Stimulated activated effector memory CD8-positive, alpha-beta T cell treated with anti-CD3 and anti-CD28 coated beads, Interleukin-12 subunit alpha, Interleukin-12 subunit beta, amount 100 ng/mL, for 72 hours (primary cell): ENCODE measurements at places on chromosomes 6 and 20.

DNA sequence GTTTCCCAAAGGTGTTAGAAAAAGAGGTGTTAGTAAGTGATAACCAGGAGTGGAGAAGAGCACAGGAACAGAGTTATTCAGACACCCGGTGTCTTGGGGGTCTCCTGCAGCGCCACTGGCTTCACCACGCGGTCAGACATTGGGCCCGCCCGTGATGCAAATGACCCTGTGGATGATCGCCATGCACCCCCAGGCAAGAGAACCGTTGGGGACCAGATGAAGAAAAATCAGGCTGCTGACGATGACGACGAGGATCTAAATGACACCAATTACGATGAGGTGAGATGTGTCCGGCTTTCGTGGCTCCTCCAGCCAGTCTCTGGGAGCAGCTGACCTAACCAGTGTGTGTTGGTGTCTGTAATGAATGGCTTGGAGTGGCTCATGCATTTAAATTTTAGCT is 2.0 kb downstream of the PRPF6 start:
- DNase-seq: no peak

- DNase-seq: no peak
Observed at GRCh38 chr6:74671558-74672025, 534.3 kb downstream of the COL12A1 start.

- DNase-seq: no peak
Observed at GRCh38 chr6:144364208-144364720, 79.1 kb downstream of the UTRN start.

- no peak for DNase-seq
Observed at GRCh38 chr20:59938221-59938620, 1.9 kb downstream of the PPP1R3D start.

DNA sequence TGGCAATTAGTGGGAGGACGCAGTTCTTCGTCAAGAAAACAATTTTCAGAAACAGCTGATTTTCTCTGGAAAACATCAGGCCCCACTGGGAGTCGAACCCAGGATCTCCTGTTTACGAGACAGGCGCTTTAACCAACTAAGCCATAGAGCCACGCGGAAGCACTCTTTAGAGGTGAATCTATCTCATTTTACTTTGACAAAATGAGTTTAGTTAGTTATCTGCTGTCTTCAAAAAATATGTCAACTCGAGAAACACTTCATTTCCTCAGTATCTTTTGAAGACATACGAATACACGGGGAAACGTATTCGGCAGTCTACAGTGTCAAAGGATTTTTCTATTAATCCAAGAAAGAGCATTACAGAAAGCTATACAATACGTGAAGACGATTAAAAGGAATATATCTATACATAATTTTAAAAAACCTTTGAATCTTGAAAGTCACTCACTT is 26.7 kb downstream of the GPX6 start:
- DNase-seq: peak; percentile 52

DNA sequence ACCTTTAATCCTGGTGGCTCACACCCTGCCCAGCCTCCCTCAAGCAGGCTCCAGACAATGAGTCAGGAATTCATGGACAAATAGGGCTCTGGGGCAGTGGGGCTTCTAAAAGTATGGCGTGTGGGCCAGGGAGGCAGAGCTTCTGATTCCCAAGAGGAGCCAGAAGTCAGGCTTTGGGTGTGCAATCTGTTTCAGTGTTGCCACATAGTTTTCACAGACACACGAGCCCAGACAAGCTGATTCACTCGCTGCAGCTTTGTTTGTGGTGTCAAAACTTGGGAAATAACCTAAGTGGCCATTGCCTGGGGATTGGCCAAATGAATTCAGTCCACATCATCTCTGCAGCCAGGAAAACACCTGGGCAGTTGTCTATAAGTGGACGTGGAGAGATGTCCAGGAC is 9.2 kb downstream of the PEDS1 start:
- no peak for DNase-seq

DNA sequence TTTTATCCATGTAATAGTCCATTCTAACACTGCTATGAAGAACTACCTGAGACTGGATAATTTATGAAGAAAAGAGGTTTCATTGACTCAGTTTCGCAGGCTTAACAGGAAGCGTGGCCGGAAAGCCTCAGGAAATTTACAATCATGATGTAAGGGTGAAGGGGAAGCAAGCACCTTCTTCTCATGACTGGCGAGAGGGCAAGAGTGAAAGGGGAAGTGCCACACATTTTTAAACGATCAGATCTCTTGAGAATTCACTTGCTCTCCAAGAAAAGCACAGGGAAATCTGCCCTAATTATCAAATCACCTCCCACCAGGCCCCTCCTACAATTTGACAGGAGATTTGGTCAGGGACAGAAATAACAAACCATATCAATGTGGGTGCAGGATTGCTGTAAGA is 859.7 kb downstream of the EPHA7 start:
- DNase-seq: no peak

GRCh38 chr20:3622406-3622805 is 40.8 kb downstream of the GFRA4 start:
- no peak for DNase-seq

- DNase-seq: no peak
Observed at GRCh38 chr6:11318835-11319813, 86.7 kb upstream of the NEDD9 start.

DNA sequence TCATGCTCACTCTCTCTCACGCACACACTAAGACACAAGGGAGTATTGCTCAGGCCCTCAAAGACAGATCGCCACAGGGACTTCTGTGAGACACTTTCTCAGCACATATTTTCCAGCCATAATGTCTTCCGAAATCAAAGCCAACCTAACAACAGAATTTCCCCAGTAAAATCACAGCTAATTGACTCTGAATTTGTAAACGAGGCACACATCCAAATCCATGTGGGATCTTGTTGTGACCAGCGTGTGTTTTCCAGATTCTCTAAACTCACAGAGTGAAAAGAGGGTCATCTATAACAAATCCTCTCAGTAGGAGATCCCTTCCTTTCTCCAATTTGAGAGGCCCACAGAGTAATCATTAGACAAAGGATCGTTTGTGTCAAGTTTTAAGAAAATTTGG is 280.4 kb downstream of the PACRG start:
- no peak for DNase-seq

DNA sequence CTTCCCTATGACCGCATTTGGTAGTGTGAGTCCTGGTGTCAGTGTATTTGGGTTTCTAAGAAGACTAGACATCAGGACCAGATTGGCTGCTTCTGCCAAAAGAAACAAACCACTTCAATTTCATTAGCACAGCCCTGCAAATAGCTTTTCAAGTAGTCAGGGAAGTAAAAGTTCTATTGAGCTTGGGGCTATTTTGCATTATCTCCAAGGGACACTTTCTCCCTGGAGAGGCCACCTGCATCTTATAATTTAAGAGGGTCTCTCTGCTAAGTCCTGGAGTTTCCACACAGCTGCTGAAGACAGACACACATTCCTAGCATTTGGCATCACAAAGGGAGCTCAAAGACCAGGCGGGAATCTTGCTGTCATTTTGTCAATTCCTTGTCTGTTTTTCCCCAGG is 141.2 kb downstream of the BMP2 start:
- DNase-seq: no peak

DNA sequence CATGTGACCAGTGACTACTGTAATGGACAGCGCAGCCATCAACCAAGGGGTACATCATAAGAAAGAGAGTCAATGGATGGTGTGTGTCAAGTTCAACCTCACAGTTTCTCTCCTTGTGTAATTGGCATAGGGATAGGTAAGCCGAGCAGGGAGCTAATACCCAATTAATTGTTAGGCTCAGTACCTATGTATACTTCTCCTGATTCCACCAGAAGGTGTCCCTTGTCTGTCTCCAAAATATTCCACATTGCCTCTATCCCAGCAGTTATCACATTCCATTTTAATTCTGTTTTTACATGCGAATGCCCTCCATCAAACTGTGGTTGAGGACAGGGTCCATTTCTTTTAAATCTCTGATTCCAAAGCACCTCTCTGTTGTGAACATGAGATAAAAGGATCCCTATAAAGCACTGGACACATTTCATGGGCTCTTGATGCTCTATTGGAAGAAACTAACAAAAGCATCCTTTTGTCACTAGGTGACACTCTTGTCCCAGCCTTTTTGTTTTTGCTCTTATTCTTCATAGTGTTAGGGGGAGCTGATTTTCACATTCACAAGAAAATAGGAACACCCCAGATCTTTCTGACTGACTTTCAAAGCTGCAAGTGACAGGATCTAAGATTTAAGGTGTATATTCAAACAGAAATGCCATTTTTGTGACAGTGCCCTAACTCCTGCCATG is 38.9 kb downstream of the FBXO9 start:
- DNase-seq: peak; percentile 3

- no peak for DNase-seq
Observed at GRCh38 chr20:955111-955510, 39.0 kb upstream of the ANGPT4 start.

GRCh38 chr20:25173886-25174308 is 21.6 kb upstream of the ENTPD6 start:
- DNase-seq: no peak

DNA sequence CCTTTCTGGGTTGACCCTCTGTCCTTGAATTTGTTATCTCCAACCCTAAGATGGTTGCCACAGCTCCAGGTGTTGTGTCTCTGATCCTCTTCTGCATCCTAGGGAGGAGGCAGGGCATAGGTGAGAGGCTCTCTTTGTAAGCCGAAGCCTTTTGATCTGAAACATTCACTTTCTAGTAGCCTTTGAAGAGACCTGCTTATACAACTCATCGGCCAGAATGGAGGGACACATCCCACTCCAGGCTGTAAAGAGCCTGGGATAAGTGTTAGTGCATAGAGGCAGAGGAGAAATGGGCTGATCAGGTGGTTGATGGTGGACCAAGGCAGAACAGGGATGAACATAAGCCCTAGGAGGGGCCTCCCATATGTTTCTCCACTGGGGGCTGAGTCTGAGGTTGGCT is 137.1 kb upstream of the KCNG1 start:
- no peak for DNase-seq

GRCh38 chr6:143146186-143146851 is 85.6 kb downstream of the AIG1 start:
- DNase-seq: no peak

GRCh38 chr6:169263836-169264608 is 10.4 kb upstream of the THBS2 start:
- no peak for DNase-seq

- DNase-seq: no peak
Observed at GRCh38 chr6:159535656-159536350, 157.2 kb downstream of the SOD2 start.

GRCh38 chr20:62560162-62560561 is 82.1 kb upstream of the SLCO4A1 start:
- no peak for DNase-seq

GRCh38 chr6:30042476-30042875 is 18.6 kb upstream of the POLR1H start:
- DNase-seq: no peak

DNA sequence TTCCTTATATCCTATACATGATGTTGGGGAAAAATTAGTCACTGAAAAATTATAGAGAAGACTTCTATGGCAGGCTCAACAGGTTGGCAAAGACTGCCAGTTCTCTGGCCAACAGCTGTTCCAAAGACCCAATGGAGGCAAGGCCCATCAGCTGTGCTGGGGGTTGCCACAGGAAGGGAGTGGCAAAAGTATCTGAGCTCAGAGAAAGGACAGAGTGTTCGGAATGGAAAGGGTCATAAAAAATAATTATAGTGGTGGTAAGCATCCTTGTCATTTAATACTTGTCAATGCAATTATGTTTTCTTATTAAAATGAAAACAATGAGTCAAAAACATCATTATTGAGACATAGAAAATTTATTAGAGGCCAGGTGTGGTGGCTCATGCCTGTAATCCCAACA is 36.1 kb downstream of the FASTKD5 start:
- no peak for DNase-seq

GRCh38 chr6:139540276-139540675 is 165.8 kb upstream of the CITED2 start:
- peak; percentile 79 for DNase-seq

GRCh38 chr6:113115196-113115595 is 741.9 kb upstream of the MARCKS start:
- no peak for DNase-seq

GRCh38 chr20:60403105-60403741 is 445.0 kb downstream of the CDH26 start:
- no peak for DNase-seq

DNA sequence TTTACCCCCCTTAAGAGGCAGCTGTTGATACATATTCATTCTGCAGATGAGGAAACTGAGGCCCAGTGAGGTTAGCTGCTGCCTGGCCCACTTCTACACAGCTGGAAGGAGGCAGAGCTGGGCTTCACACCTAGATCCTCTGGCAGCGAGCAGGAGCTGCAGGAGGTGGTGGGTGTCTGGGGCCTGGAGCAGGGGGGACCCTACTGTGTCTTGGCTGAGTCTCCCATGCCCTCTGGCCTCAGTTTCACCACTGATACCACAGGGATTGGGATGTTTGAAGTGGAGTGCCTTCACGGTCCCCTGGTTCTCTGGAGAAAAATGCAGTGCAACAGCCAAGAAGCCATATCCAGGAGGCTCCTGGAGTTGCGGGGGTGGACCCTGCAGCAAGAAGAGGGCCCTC is 8.2 kb upstream of the BPIFA2 start:
- no peak for DNase-seq

DNA sequence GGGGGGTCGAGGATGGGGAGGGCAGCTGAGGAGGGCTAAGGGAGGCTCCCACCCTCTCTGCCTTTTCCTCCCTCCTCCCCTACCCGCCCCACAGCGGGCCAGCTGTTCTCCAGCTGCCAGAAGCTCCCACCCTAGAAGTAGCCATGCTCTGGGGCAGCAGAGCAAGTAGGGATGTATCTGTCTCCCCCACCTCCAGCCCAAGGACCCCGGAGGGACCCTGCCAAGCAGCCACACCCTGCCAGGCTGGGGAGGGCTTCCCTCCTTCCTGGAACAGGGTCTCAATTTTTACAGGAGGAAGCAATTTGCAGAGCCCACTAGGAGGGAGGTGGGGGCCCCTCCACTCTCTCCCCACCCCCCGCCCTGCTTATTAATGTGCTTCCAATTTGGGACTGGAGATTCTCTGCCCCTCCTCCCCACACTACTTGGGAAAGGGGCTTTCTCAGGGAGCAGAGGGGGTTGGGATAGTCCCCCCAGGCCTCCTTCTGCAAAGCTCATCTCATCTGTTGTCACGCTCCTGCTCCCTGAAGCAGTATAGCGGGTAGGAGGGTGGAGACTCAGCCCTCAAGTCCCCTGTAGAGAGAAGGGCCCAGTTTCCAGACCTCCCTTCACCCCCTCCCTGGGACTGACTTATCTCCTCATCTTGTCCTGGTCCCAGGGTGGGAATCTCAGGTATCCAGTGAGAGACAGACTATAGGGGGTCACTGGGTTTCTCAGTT is 4.5 kb downstream of the TEAD3 start:
- DNase-seq: no peak

DNA sequence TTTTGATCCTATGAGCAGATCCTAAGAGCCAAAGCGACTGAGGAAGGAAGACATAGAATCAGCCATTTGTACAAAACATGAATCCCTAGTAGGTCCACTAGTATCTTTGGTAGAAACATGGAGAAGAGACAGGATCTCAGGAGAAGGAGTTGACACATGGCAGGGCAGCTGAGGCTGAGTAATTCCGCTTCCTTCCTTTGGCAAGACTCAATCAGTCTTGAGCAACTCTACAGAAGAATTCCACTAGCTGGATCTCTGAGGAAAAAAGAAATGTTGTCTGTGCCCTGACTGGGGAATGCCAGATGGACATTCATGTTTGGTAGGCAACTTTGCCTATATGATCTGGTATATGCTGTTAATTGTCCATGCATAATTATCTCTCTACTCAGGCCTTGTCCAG is 35.3 kb downstream of the ESR1 start:
- DNase-seq: no peak
